ENCODE measurements at places on chromosomes 5 and 9.

DNA sequence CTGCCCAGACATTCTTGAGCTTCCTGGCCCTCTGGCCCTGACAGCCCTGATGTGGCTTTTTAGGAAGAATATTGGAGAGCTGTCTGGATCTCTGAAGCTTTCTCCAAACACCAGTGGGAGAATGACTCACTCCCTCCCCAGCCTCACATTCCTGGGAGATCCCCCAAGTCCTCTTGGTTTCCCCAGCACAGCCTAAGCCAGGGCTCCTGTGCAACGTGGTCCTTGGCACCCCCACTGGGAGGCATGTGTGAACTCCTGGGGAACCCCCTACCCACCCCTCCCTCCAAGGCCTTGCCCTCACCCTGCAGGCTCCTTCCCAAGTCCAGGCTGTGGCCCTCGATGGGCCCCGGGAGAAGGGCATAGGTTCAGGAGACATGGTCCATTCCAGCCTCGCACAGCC, 12.7 kb downstream of the GLIPR2 start:
- DNase-seq, result no peak

DNA sequence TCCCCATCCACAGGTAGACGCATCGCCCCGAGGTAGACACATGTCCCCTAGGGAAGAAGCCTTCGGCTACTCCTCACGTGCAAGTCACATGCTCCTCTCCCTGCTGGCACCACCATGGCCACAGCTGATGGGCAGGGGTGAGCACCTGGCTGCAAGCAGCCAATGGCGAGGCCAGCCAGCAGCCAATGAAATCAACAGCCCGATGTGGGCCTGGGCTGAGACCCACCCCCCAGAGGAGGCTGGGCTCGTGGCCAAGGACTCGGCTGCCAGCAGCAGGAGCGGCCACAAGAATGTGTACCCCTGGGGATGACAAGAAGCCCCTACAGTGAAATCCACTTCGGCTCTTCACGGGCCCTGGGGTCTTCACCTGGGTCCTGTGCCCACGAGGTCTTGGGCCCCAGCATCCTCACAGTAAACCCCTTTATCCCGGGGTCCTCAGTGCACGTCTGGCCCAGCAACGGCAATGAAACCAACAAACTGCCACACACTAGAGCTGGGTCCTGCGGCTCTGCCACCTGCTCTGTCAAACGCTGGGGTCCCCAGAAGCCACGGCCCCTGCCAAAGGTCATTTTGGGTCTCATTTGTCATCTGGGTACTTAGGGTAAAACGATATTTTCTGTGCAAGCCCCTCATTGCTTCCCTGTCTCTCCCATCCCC, 22.1 kb upstream of the PTGES start:
- peak; percentile 34 for DNase-seq

- peak; percentile 9 for DNase-seq
Measured at GRCh38 chr9:37290940-37291485, 131.5 kb upstream of the GRHPR start.

- DNase-seq, result no peak
Measured at GRCh38 chr9:96067004-96067403, 191.5 kb downstream of the ERCC6L2 start.

GRCh38 chr5:139383275-139383992, at the start of gene SLC23A1:
TSS of gene SLC23A1 (minus strand) at chr5:139383297. CDS start at chr5:139383253, 44 bp downstream.
- peak; percentile 35 for DNase-seq

GRCh38 chr5:111743988-111744387, 13.0 kb downstream of the NREP start:
- peak; percentile 24 for DNase-seq

DNA sequence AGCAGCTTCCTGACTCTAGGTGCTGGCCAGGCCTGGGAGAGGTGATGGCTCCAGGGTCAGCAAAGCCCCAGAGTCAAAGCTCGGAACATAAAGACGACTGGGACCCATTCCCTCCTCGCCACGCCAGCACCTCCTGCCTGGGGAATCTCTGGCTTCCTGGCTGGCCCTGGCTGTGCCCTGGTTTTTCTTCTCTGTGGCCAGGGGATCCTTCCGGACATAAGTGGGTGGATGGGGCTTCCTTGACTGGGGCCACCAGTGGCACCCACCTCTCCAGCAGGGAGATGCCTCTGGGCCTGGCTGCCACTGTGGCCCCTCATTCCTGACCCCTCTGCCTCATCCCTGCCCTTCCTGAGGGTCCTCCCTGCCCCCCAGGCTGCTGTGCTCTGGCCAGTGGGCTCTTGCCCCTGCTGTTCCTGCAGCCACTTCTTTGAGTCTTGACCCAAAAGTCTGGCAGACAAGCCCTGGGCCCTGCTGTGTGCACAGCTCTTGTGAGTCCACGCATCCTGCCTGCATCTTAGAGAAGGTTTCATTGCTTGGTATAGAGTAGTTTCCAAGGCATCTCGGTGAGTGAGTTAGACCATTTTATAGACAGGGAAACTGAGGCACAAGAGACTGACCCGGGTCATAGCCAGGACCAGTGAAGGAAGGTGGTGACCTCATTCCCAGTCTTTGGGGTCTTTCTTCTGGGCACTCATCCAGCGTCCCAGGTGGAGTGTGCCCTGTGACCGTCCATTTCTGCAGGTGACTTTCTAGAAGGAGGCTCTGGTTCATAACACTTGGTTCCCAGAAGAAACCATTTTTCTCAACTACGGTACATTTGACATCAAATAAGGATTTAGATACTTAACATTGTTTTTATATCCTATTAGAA, 17.3 kb upstream of the LPCAT1 start:
- no peak for DNase-seq

GRCh38 chr5:146368137-146368536, 29.5 kb downstream of the POU4F3 start:
- no peak for DNase-seq

- DNase-seq, result no peak
Measured at GRCh38 chr5:9654886-9655285, 24.7 kb upstream of the TAS2R1 start.

GRCh38 chr9:109149089-109149488, 18.0 kb downstream of the FRRS1L start:
- no peak for DNase-seq

DNA sequence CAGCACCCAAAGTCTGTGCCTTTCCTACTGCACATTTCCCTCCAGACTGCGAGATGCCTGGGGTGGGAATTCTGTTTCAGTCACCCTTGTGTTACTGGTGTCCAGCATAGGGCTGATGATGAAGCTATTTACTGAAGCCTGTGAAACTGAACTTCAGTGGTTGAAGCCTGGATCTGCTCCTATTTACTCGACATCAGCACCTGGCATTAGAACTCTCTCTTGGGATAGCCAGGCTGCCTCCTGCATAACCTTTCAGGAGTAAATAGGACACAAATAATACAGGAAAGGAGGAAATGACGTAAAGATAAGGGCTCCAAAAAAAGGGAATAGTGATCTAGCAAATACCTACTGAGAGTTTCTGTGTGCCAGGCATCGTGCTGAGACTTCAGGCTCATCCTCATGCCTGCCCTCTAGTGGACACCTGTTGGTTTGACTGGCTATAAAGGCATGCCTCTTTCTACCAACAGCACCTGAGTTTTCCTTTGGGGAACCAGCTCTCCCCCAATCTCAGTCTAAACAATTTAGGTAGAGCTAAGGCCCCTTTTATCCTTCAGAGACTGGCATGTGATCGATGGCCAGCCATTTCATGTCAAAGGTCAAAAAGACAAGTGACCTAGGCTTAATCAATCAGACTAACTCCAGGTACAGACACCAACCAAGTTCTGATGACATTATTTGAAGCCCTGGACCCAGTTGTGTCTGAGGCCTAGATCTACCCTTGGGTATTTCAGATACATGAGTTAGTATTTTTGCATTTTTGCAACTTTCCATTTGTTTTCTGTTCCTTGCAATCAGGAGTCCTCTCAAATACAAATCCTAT, 192.1 kb upstream of the TRIM32 start:
- peak; percentile 60 for DNase-seq

DNA sequence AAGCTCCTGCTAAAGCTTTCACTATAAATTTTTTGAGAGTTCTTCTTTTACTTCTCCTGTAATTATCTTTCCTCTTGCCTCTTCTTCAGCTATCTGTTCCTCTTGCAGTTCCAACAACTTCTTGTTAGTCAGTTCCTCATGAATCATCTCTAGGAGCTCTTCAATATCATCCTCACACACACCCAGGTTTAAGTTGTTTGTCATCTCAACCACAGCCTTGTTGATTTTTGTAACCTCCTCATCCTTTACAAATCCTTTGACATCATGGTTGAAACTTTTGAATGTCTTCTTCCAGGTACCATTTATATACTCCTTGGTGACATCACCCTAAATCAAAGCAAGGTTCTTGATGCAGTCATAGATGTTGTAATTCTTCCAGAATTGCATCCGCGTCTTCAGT, 106.3 kb upstream of the MAMDC2 start:
- DNase-seq, result no peak

GRCh38 chr9:70832492-70832891, 288.9 kb downstream of the TRPM3 start:
- DNase-seq, result no peak

DNA sequence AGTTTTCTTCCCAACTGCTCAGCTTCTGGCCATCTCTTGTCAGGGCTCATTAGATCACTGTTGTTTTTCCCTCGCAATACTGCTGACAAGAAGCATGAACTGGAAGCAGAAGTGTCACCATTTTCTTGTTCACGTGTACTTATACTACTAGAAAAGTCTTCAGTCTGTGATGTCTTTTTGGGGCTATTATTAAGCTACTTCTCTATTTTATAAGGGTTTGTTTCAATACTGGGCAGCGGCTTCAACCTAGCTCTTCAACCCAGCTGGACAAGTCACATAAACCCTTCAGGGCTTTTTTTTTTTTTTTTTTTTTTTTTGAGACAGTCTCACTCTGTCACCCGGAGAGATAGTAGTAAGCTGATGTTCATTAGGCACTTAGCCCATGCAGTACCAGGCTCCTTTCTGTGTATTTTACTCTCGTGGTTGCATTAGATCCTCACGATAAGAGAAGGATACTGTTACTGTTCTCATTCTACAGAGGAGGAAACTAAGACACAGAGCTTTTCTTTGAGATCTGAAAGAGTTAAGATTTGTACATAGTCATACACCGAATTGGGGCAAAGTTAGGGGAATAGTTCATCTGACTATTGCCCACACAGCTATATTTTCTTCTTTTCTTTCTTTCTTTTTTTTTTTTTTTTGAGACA, 20.5 kb downstream of the RAPGEF1 start:
- DNase-seq, result no peak

DNA sequence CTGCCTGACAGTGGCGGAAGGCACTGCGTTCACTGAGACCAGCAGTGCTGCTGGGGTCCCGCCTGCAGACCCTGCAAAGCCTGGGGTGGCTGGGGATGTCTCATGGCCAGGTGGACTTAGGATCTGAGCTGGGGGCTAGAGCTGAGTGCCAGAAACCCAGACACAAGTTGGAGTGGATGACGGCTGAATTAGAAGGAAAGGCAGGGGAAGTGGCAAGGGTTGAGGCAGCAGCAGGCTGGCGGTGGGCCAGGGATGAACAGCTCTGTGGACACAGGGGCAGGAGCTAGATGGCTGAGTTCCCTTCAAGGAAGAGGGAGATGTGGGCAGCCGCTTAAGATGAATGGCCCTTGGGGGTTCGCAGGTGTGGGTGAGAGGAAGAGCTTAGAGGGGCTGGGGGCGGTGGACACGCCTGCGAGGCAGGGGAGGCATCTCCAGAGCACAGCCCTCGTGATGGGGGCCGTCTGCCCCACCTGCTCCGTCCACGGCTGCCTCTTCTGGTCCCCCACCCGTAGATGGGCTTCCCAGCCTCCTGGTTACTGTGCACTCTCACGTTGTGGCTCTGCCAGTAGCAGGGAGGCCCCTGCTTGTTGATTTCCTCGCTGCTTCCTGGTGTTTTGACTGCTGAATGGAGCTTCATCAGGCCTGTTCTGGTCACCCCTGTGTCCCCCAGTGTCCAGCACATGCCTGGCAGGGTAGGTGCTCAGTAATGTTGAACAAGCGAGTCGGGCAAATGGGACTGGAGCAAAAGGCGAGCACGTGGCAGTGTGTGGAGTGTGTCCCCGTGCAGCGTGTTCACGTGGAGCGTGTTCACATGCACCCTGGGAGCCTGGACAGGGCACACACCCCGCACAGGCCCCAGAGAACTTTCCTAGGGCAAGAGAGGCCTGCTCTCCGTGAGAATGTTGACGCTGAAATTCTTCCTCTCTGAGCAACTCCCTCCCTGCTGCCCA, 168.2 kb downstream of the CACNA1B start:
- no peak for DNase-seq

- no peak for DNase-seq
Measured at GRCh38 chr5:55991768-55992486, 2.8 kb downstream of the IL6ST start.

- peak; percentile 85 for DNase-seq
Measured at GRCh38 chr5:173972925-173973615, 15.9 kb upstream of the C5orf47 start.

- DNase-seq, result peak; percentile 45
Measured at GRCh38 chr9:33466565-33467495, 6.9 kb downstream of the NOL6 start.

DNA sequence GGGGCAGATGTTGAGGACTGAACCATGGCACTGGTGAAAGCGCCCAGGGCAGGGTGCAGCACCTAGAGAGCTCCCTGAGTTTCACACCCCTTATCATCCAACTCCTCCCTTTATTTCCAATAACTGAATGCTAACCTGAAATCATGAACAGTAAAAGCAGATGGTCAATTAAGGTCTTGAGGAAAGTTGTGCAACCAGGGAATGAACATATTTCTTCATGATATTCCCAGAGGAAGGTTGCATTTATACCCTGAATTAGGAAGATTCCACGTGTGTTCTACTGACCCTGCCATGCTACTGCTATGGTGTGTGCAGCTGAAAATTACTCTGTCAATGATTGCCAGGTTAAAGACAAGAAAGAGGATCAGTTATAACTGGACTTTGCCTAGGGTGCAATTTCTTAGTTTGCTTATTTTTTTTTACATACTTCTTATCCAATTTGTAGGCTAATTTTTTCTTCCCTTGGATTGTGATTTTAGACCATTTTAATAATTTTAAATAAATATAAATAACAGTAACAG, 319.8 kb downstream of the SEMA5A start:
- no peak for DNase-seq

GRCh38 chr5:144177548-144177947, 6.9 kb downstream of the KCTD16 start:
- no peak for DNase-seq

- peak; percentile 85 for DNase-seq
Measured at GRCh38 chr9:14136047-14136635, 177.8 kb downstream of the NFIB start.

- no peak for DNase-seq
Measured at GRCh38 chr5:129243039-129243438, 148.5 kb downstream of the ISOC1 start.

- no peak for DNase-seq
Measured at GRCh38 chr5:43034591-43034968, 5.5 kb downstream of the ANXA2R start.

DNA sequence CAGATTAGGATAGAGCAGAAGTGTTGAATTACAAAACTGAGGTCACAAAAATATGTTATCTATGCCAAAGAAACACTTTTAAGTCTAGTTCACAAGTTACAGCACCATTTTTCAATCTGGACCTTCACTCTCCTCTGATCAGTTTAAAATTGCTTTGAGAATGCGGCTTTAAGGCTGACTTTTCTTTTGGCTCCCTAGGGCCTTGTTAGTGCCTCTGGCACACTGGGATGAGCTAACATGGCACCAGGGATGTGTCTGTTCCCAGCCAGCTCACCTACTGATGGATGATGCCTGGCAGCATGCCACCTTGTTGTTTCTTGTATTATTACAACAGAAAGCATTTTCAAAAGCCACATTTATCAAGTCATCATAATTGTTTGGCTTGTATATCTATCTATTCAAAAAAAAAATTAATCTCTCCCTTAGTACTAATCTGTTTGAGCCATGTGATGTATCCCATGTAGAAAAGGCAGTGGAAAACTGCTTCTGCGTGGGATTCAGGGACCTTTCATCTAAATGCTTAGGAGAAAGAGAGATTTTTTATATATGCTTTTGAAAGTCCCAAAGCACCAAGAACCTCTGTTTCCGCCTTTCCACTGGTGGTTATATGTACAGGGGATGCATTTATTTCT, 46.6 kb downstream of the ADAMTSL1 start:
- peak; percentile 88 for DNase-seq

Measured in NCI-H69 (cell line).